ENCODE measurements at places on chromosomes 12 and 14.

- no peak for DNase-seq
These were observed 17.9 kb upstream of the MDM1 start for GRCh38 chr12:68349921-68350606.

- DNase-seq, result no peak
These were observed 94.1 kb downstream of the DUSP16 start for GRCh38 chr12:12468575-12468974.

GRCh38 chr12:84822525-84822924, 90.1 kb downstream of the SLC6A15 start:
- no peak for DNase-seq

DNA sequence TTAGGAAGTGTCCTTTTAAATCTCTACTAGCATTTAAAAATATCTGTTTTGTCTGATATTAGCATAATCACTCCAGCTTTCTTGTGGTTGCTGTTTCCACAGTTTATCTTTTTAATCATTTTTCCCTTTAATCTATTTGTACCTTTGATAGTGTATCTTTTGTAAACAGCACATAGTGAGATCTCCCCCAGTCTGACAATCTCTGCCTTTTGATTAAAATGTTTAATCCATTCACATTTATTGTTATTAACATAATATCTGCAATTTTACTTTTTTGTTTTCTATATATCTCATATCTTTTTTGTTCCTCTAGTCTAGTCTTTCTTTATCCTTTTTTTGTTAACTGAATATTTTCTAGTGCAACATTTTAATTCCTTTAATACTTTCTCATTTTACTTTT, 104.2 kb downstream of the RPS6KA5 start:
- DNase-seq, result no peak

- DNase-seq, result no peak
These were observed 36.3 kb downstream of the STON2 start for GRCh38 chr14:81363746-81364378.

- DNase-seq, result no peak
These were observed 404.3 kb downstream of the NPAS3 start for GRCh38 chr14:33343016-33343415.

- no peak for DNase-seq
These were observed 132.1 kb upstream of the PDZRN4 start for GRCh38 chr12:41055875-41056577.

GRCh38 chr12:83067981-83068380, 381.3 kb downstream of the TMTC2 start:
- no peak for DNase-seq

- no peak for DNase-seq
These were observed 29.5 kb downstream of the CACNA1C start for GRCh38 chr12:2082321-2082720.

- no peak for DNase-seq
These were observed 70.7 kb upstream of the PSMA6 start for GRCh38 chr14:35221462-35221861.

GRCh38 chr12:5248230-5248629, 183.7 kb upstream of the NTF3 start:
- no peak for DNase-seq

- DNase-seq, result no peak
These were observed 2.1 kb downstream of the UNG start for GRCh38 chr12:109099431-109100020.

- DNase-seq, result no peak
These were observed 4.2 kb upstream of the LIN7A start for GRCh38 chr12:80941916-80942315.

- no peak for DNase-seq
These were observed 4.3 kb downstream of the FRS2 start for GRCh38 chr12:69474456-69474855.

DNA sequence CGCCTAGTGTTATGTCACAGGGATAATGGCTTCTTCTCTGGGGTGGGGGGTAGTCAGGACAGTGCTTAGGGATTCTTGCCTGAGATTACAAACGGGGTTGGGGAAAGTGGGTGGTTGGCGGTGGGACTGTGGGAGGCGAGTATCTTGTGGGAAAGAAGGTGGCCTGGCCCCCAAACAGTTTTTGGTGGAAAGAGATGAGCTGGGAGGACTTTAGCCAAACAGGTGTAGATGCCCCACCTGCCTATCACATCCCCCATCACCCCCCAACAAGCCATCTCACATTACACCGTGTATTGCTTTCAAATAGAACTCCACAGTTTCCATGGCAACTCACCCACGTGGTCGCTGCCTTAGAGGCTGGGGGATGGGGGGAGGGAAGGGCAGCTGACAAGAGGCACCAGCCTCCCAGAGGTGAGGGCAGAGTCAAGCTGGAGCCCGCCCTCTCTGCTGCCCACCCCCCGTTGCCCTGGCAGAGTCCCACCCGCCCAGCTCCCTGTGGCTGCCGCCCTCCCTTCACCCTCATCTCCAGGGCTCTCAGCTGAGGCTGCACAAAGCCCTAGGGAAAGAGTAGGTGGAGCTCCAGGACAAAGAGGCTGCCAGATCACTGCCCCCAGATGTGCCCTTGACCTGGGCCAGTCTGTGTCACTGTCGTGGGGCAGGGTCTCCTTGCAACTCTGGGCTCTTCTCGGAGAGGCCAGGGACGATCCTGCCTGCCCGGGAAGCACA, 98.3 kb downstream of the LRRC74A start:
- no peak for DNase-seq

- DNase-seq, result peak; percentile 9
These were observed 1.9 kb upstream of the BAZ2A start for GRCh38 chr12:56631790-56632700.

DNA sequence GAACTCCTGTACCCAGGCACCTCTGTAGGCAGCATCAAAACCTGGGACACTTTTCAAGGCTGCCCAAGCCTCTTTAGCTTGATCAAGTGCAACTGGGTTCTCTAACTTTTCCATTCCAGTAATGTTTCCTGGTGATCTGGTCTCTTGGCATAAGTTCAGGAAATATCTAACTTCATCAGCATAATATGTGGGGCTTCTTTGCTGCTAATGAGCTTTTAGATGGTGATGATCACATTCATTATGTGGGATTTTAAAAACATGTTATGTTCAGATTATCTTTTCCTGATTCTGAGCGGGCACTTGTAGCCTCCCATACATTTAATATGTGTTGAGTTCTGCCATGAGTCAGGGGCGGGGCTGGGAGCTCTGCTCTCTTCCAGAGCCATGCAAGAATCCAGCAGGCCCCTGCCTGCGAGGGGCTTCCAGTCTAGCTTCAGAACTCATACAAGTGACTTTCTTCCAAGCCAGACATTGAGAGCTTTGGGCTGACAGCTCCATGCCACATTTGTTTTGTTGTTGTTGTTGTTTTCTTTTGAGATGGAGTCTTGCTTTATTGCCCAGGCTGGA, 39.5 kb upstream of the RIN3 start:
- DNase-seq, result no peak

DNA sequence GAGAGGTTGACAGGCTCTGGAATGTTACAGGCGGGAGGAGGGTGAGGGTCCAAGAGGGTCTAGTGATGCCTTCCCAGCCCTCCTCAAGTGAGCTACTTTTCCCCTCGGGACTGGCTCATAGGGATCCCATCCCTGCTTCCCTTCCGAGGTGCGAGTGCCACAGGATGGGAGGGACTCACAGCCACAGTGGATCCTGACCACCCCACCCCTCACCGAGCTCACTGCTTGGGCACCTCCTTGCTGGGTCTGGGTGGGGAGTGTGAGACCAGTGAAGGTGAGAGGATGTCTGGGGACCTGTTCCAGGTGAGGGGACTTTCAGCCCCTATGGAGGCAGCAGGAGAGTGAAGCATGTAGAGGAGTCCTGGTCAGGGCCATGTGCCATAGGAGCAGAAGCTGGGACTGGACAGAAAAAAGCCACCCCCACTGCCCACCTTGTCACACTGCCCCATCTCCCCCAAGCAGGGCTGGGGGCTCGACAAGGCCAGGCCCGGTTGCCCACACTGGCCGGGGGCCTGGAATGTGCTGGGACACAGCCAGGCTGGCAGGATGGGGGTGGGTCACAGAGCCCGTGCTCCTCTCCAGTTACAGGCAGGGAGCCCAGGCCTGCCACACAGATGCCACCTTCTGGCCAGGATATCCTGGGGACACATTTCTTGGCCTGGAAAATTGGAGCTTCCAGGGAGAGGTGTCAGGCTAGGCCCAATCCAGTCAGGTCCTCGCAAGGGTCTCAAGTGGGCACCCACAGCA, 1.7 kb upstream of the TNS2 start:
- no peak for DNase-seq

GRCh38 chr12:52317468-52318052, 3.6 kb downstream of the KRT83 start:
- DNase-seq, result no peak

GRCh38 chr12:27185234-27186021, 58.7 kb upstream of the STK38L start:
- DNase-seq, result no peak

GRCh38 chr12:7934091-7934888, 1.7 kb downstream of the SLC2A3 start:
- DNase-seq, result no peak

GRCh38 chr12:130816097-130816496, 23.0 kb downstream of the STX2 start:
- DNase-seq, result no peak

DNA sequence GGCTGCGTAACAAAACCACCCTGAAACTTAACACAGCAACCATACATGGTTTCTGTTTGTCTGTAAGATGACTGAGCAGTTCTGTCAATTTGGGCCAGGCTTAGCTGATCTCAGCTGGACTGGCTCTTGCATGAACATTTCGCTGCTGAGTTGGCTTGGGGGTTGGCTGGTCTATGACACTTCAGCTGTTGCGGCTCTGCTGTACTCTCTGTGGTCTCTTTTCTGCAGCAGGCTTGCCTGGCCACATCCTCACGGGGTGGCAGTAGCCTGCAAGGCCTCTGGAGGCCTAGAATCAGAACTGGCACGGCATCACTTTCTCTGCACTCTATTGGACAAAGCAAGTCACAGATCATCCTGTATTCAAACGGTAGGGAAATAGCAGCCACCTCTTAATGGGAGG, 216.2 kb downstream of the BCL11B start:
- no peak for DNase-seq

DNA sequence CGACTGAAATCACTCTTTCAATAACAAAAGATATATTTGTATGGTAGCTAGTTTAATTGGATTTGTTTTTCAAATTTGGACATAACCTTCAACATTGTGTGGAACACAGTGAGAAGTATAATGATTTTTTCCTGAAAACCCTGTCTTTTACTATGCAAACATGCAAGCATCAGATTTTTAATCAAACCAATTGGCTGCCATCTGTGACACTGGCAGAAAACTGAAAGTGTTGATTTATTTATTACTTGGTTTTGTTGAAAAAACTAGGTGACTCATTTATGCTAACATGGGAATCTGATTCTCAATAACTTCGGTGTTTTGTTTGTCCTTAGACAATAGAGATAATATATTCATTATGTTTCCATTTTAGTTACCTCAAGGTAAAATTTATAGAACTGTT, 82.0 kb downstream of the NTS start:
- no peak for DNase-seq

- no peak for DNase-seq
These were observed 55.8 kb downstream of the NUMB start for GRCh38 chr14:73402579-73402978.

DNA sequence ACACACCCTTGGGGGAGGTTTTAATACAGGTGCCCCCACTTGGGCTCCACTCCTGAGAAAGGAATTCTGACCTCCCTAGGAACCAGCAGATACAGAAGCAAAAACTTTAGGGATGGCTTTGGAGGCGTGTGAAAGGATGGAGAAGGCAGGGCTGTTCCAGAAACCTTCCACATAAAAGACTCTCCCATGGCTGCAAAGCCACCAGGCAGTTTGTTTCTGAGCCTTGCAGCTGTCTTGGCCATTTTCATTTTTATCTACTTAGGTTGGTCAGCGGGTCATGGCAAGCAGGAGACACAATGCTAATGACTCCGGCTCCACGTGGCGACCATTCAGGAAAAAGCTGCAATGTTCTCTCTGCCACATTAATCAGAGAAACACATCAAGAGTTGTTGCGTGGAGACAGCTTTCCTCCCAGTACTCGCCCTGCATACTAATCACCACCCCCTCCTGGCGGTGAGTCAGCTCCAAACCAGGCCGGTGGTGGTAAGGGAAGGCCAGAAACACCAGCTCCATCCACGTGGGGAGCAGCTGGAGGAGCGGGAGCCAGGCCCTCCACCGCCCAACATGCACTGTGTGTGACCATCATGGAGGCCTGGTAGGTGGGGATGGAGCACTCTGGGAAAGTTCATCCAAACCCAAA, 30.9 kb upstream of the IRF2BPL start:
- no peak for DNase-seq

GRCh38 chr14:98437113-98437512, 834.9 kb downstream of the BCL11B start:
- DNase-seq, result no peak

DNA sequence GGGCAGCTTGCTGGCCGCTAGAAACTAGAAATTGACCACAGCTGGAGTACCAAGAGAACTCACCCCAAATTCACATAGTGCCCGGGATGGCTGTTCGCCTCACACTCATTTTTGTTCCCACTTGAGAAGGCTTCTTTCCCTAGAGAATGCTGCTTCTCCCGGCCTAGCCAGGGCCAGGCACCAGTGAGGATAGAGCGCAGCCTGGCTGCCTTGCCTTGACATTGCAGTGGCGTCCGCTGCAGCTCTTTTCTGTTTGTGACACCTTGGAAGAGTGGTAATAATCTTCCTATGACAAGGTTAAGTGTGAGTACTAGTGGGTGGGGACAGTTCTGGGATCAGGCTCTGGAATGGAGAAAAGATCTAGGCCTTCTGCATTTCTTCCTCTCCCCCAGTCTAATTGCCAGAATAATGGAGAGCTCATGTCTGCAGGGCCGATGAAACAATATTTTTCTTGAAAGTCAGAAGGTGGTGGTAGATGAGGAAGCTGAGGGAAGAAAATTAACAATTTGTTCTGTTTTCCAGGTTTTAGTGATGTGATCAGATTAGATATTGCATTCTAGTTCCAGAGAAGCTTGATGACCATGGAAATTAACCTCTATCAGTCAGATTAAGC, 3.7 kb downstream of the TMEM253 start:
- DNase-seq, result no peak

- DNase-seq, result no peak
These were observed 867 bp downstream of the C12orf42 start for GRCh38 chr12:103494734-103495468.

- no peak for DNase-seq
These were observed 21.7 kb downstream of the NT5DC3 start for GRCh38 chr12:103819312-103819711.

- no peak for DNase-seq
These were observed 82.3 kb downstream of the PUS7L start for GRCh38 chr12:43676183-43676813.

DNA sequence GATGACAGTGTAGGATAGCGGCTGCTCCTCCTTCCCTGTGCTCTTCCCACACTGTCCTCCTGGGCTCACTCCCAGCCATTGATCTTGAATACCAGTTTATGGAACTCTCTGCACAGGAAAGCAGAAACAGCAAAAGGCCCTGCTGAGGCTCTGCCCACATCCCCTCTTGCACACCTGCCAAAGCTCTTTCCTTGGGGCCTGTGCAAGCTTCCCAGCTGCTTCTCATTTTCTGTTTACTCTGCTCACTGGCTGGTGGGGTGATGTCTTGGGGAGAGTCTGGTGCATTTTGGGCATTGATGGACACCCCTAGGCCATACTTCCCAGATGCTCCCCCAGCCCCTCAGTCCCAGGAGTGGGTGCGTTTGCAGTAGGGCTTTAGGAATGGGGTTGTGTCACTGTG, 361.8 kb downstream of the TMEM121 start:
- DNase-seq, result no peak

GRCh38 chr14:21852061-21852664, 178.5 kb upstream of the OR4E1 start:
- no peak for DNase-seq
